ENCODE measurements at places on chromosomes 16 and 17. TPM values are rescaled to one million over a fixed set of nuclear protein-coding genes. Genes with fewer than 3 reads are reported as not detected.
A peak's percentile ranks its signal among the peaks of the same experiment; 100 is the strongest.

DNA sequence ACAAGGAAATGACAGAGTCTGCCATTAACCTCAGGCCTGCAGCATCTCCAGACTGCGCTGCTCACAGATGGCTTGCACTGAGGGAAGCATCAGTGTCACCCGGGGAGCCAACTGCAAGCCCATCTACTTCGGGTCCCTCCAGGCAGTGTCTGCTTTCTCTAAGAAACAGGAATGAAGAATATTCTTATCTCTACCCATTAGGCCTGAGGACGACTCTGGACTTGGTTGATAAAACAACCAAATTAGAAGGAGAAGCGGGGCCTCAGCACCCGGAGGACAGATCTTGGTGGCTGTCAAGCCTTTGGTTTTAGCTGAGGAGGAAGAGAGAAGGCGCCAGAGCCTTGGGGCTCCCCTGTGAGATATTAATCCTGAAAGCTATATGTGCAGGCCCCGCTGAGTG is 19.5 kb upstream of the MGAT5B start:
- DNase-seq, result no peak

- no peak for DNase-seq
These were observed 22.5 kb upstream of the MYO1D start for GRCh38 chr17:32899236-32900013.

DNA sequence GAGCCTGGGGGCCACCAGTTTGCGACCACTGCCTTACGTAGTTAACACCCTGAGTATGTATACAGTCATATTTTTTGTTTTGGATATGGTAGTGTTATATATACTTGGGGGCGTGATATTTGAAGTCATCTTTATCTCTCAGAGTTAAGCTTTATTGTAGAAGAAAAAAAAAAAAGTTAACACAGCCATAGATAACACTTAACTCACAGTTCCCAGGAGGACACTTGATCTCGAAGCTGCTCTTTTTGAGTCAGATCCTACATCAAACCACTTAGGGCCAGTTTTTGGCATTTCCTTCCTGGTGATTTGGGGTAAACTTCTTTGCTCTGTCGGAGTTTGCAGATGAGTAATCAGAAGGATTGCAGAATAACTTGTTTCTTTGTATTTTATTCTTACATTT is 5.8 kb downstream of the ITPRIPL2 start:
- DNase-seq, result no peak

Gene MRPS23
- total RNA-seq, result 24.0 TPM

- DNase-seq, result no peak
These were observed 370.0 kb downstream of the CDH11 start for GRCh38 chr16:64751906-64752305.

Gene PROCA1
- 1.3 TPM for total RNA-seq

DNA sequence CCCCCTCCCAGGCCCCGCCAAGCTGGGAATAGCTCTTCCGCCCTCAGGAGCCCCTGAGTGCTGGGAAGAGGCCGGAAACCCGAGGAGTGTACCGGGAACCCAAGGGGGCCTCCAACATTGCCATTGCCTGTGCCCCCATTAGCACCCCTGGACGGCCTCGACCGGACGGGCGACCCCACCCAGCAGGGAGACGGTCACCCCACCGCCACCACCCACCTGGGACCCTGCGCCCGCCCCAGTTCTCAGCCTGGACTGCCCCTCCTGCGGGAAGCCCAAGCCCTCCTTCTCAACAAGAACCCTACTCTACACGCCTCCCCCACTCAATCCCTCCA is 2.0 kb downstream of the CARHSP1 start:
- no peak for DNase-seq

GRCh38 chr17:69333561-69333960 is 6.6 kb upstream of the ABCA5 start:
- no peak for DNase-seq

GRCh38 chr16:10296956-10297340 is 88.9 kb upstream of the ATF7IP2 start:
- no peak for DNase-seq

DNA sequence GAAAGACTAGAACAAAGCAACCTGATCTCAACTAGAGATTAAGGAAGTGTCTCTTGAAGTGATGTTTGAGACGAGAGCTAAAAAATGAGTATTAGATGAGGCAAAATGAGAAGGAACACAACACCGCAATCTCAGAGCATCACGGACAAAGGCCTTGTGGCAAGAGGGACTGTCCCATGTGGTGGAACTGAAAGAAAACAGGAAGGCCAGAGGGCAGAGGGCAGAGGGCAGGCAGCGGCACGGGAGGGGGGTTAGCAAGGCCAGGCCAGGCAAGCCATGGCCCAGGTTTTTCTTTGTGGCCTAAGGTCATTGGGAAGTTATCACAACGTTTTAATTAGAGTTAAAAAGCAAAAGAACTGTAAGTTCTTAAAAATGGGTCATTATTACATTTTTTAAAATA is 22.5 kb downstream of the RPA1 start:
- no peak for DNase-seq

DNA sequence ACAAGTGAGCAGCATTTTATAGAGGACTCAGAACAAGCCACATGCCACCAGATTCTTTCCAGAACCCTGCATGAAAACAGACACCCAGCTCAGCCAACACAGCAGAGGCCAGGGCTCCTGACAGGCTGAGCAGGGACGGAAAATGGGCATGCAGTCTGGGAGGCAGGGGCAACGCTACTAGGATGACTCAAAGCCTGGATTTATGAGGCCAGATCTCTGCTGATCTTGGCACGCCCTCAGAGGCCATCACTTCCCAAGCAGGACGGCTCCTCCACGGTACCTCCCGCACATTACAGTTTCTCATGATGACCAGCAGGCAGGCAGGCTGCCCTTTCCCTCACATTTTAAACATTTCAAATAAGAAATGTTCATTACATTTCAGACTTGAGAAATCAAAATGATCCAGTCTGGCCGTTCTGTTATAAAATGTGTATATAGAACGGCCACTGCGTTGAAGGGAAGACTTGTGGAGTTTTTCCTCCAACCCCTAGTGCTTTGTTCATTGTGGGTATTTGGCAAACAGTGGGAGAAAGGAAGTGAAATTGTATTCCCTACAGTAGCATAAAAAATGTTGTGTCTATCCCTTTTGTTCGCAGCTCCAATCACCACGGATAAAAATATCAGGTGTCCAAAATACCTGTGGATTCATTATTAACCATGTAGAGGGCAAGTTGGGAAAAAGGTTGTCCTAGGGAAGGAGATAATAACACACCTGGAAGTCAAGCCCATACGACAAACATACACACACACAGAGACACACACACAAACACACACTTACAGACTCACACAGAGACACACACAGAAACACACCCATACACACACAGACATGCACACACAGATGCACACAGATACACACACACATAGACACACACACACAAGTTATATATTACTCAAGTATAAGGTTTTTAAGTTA is 64.8 kb upstream of the ADAMTS18 start:
- DNase-seq, result peak; percentile 35

Gene KRT32
- total RNA-seq, result not detected

GRCh38 chr17:67578142-67578457 is 139.6 kb upstream of the NOL11 start:
- no peak for DNase-seq

Gene ADORA2B
- total RNA-seq, result 32.9 TPM

Gene ZKSCAN2
- 2.2 TPM for total RNA-seq

DNA sequence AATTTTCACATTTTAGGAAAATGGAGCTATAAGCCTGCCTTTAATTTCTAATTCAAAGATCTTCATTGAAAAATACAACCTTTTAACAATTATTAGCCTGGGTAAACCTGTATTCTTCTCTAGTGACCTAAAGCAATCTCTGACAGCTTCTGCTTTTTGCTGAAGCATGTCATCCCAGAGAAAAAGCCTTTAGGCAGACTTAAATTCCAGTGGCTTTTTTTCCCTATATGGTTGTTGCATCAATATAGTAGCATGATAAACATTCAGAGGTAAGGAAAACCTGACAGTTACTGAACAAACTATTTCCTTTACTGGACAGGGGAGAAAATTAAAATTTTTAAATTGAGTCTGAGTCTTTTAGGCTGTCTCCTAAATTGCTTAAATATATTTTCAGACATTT is 7.8 kb upstream of the EVI2A start:
- DNase-seq, result no peak

- no peak for DNase-seq
These were observed 18.8 kb downstream of the SIAH1 start for GRCh38 chr16:48366165-48367093.

GRCh38 chr16:80330803-80331202 is 210.0 kb upstream of the DYNLRB2 start:
- peak; percentile 37 for DNase-seq

- DNase-seq, result no peak
These were observed 51.4 kb upstream of the CDR2 start for GRCh38 chr16:22425847-22426246.

DNA sequence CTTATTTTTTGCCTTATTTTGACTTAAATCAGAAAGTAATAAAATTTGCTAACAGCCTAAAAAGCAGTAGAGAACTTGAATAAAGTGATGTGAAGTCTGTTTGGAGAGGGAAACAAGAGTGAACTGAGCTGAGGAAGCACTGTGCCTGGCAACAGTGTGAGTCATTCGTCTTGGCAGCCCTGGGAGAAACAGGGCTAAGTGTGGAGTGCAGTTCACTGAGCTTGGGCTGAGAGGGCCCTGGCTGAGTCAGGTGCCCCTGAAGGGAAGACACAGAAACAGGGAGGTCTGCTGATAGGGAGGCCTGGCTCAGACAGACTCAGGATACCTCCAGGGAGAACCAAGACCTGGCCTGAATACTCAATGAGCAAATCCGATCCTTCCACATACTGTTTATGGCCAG is 132.1 kb downstream of the HS3ST4 start:
- DNase-seq, result no peak

Gene CHD9NB
- total RNA-seq, result 5.2 TPM

DNA sequence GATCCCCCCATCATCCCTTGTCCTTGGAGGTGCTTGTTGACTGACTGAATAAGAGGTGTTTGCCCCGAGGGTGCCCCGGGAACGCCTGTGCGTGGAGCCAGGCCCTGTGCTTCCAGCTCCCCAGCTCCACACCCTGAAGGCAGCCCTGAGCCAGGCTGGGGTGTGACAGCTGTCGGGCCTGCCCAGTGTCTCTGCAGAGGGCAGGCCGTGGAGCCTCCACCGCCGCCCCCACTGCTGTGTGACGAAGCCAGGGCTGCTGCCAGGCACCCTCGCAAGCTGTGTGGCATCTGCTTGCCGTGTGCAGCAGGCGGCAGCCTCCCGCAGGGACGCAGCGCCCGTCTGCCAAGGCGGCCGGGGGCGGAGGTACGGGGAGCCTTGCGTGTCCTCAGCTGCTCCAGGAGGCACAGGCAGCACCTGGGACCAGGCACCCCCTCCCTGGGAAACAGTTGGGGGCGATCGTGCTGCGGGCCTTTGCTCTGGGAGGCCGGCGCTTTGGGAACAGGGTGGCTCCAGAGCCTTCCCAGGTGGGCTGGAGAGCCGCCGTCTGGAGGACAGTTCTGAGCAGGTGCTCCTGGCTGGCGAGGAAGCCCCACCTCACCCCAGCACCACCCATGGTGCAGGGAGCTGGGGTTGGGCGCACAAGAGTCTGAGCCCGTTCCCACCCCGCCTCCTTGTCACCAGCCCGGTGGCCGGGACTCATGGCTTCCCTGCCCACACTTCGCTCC is 26.6 kb downstream of the GSE1 start:
- DNase-seq, result no peak

Gene MEOX1
- 3.5 TPM for total RNA-seq

DNA sequence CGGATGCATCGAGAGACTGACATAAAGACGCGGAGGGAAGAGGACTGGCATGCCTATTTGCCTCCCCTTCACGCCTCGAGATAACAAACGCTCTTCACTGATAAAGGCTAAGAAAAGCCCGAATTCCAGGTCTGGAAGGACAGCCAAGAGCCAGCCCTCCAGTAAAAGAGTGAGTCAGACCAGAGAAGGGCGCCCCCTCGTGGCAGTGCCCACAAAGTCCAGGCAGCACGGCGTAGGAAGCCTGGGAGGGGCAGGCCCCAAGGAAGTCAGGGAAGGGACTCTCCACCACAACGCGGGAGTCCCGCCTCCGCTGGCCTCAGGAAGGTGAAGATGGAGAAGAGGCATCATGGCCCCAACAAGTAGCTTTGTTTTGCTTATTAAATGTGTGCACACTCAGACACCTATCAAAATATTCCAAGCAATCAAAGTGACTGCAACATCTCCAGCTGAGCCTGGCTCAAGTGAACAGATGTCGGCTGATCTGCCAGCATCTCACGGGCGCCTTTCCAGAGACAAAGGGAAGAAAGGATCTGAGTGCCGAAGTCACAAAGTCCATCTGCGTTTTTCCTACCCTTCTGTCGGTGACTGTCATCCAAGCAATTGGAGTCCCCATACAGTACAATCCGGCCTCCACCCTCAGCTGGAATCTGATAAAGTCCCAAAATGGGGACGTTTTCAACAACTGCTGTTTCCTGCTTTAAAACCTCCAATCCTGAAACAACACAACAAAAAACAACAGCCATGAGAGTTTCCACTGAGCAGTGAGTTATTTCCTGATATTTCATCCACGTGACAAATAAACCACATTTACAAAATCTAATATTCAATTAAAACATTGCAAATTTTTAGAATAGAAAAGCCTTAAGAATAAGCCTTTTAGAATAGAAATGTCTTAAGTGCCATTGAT is 20.4 kb upstream of the SLC38A8 start:
- peak; percentile 79 for DNase-seq

DNA sequence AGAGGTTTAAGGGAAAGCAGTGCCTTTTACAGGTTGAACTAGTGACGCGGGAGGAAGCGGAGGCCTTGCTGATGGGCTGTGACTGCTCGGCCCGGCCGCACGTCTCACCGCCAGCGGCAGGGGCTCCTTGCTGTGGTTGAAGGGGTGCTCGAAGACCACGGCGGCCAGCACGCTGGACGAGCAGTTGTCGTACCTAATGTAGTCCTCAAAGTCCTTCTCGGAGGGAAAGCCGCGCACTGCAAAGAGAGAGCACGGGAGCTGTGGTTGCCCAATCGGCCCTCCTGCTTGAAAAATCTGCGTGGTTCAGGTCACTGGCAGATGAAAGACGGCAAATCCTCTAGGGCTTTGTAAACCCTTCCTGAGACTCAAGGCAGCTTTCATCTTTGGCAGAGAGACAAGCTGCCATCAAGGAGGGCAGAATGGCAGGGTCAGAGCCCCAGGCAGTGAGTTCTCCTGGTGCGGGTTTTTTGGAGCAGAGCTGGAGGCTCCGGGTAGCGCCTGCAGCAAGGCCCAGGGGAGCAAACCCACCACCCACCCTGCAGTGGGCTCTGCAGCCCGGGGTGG is 16.1 kb downstream of the ABCA3 start:
- no peak for DNase-seq

DNA sequence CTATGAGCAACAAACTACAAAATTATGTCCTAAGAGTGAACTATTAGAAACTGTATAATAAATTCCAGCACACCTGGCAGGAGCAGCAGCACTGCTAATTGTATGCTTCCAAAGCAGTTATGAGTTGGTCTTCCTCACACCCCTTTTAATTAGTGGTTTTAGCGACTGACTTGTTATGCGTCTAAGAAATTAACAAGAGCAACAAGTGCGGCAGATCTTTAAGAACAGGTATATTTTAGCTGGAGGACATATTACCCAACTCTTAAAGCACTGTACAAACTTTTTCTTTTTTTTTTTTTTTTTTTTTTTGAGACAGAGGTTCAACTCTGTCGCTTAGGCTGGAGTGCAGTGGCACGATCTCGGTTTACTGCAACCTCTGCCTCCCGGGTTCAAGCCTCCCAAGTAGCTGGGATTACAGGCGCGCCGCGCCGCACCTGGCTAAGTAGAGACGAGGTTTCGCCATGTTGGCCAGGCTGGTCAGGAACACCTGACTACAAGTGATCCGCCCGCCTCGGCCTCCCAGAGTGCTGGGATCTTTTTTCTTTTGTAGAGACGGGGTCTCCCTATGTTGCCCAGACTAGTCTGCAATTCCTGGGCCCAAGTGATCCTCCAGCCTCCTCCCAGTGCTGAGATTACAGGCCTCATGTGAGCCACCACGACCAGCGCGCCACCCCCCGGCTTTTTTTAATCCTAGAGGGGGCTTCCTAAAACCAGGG is 1.6 kb upstream of the FBXL20 start:
- DNase-seq, result peak; percentile 9

Gene TBC1D3B
- total RNA-seq, result 10.8 TPM
